T-helper 2 cell treated with Interferon-gamma antibody and Interleukin-4, amounts not matched to agents 100 ng/mL and 5 ng/mL, for 36 hours (primary cell): ENCODE measurements at places on chromosomes 16 and 17. TPM values are rescaled to one million over a fixed set of nuclear protein-coding genes. Genes with fewer than 3 reads are reported as not detected.

The C16orf74 gene
- total RNA-seq = 0.16 and 0.34 TPM in 2 replicates

The PIK3R6 gene
- 9.0 and 9.9 TPM in 2 replicates for total RNA-seq

The TRAPPC2L gene
- 59.8 and 60.1 TPM in 2 replicates for total RNA-seq

The DBF4B gene
- total RNA-seq = 26.1 and 27.4 TPM in 2 replicates

The MT1M gene
- 0.45 TPM in 1 of 2 replicates, not detected in the other for total RNA-seq

The PRAC1 gene
- total RNA-seq = not detected in 2 replicates

The CDYL2 gene
- 30.4 and 30.9 TPM in 2 replicates for total RNA-seq

The SOX15 gene
- 0.25 and 0.50 TPM in 2 replicates for total RNA-seq

The CES2 gene
- total RNA-seq = 35.6 and 38.3 TPM in 2 replicates

The KRT32 gene
- total RNA-seq = not detected in 2 replicates

The ZNRF1 gene
- 17.3 and 17.6 TPM in 2 replicates for total RNA-seq

The G6PC1 gene
- total RNA-seq = not detected in 2 replicates

The CDH13 gene
- total RNA-seq = not detected in 2 replicates
